ENCODE measurements at places on chromosomes 13 and 19.

- no peak for DNase-seq
Measured at GRCh38 chr19:4542896-4543841, 3.3 kb upstream of the LRG1 start.

- DNase-seq, result no peak
Measured at GRCh38 chr19:1540365-1540925, 16.6 kb downstream of the PLK5 start.

DNA sequence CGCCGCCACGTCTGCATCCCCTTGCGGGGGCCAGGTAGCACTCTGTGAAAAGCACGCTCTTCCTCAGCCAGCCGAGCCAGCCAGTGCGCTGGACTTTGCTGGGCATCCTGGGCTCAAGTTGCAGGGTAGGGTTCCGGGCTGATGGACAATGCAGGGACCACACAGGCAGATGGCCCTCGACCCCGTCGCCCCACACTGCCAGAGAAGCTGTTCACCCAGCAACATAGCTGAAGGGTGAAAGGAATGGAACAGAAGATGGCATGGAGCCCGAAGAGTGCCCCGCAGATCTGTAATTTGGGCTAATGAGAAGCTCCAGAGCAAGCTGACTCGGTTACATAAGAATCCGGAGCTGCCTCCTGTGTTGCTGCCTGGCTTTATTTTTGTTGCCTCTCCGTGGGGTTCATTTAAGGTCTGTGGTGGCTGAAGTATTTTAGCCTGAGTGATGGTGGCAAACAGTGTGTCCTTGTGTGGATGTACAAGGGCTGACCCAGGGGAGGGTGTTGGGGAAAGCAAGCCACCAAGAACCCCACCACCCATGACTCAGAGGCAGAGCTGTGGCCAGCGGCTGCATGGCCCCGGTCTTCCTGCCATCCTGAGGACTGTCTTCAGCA, 105.8 kb downstream of the SOX1 start:
- no peak for DNase-seq

- DNase-seq, result no peak
Measured at GRCh38 chr19:56976995-56977906, 136.7 kb upstream of the PEG3 start.

Data from left ventricle myocardium inferior (tissue), 1 donor.